ENCODE measurements at places on chromosomes 13 and 19.

- DNase-seq: no peak
Measured at GRCh38 chr19:41928754-41929535, 696 bp upstream of the ERFL start.

DNA sequence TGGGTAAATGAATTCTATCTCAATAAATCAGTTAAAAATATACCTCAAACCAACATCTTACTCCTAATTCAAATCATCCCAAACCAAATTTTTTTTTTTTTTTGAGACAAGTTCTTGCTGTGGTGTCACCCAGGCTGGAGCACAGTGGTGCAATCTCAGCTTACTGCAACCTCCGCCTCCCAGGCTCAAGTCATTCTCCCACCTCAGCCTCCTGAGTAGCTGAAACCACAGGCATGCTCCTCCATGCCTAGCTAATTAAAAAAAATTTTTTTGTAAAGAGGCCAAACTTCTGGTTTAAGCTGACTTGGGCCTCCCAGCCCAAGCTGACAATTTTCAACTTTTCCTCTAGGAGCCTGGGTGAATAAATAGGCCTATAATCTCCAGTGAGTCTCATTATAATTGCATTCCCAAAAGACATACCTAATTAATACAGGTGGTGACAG is 22.1 kb upstream of the OLFM2 start:
- no peak for DNase-seq

GRCh38 chr19:19134687-19135158 is 3.6 kb downstream of the TMEM161A start:
- DNase-seq: peak; percentile 26

- DNase-seq: no peak
Measured at GRCh38 chr13:98974053-98974452, 3.8 kb downstream of the DOCK9 start.

DNA sequence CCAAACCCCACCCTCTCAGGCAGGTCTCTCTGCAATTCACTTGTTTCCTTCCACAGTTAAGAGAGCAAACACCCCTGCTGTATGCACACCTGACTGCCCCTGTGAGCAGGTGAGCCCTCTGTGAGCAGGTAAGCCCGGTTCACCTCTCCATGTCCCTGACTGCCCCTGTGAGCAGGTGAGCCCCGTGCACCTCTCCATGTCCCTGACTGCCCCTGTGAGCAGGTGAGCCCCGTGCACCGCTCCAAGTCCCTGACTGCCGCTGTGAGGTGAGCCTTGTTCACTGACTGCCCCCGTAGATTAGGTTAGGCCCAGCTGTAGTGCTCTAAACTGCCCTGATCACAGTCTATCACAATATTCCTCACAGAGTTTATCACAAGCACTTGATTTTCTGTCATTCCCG is 29.2 kb downstream of the TMTC4 start:
- DNase-seq: no peak

GRCh38 chr13:24631922-24632321 is 48.3 kb upstream of the ATP12A start:
- DNase-seq: no peak

DNA sequence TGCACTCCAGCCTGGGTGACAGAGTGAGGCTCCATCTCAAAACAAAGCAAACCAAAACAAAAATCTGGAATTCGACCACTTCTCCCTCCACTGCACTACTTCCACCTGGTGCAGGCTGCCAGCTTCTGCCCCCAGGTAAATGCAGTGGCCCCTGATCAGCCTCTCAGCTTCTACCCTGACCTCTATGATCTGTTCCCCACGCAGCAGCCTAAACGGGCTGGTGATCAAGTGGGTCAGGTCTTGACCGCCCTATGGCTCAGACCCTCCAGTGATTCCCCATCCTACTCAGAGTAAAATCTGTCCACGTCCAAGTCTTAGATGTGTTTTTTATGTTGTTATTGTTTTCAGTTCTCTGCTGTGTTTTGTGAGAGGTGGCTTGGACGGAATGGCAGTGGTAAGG is 163.9 kb downstream of the KCTD15 start:
- DNase-seq: no peak

DNA sequence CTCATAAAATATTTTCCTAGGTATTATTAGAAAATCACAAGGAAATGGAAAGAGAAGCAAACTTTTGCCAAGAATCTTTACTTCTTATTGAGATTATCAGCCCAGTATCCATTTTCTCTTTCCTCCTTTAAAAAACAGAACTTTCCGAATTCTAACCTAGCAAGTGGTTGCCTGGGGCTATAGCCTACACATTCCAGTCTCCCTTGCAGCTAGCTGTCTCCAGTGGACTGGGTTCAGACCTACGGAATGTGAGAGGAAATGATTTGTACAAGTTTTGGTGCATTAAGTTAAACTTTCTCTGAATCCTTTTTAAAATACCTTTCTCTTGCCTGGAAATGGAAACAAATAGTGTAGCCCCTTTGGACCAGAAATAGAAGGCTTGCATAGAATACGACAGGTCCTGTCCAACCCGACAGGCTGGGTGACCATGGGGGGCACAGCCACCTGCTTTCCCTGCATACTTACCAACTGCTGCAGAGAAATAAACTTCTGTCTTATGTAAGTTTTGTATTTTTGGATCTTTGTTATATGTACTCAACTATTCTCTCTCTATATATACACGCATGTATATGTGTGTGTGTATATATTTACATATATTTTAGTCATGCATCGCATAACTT is 185.9 kb downstream of the NALCN start:
- no peak for DNase-seq
